ENCODE measurements at places on chromosomes 12 and 14.

GRCh38 chr14:23514644-23514957, 37.0 kb downstream of the ZFHX2 start:
- no peak for DNase-seq

- no peak for DNase-seq
Observed at GRCh38 chr14:101962503-101962874, 1.9 kb upstream of the DYNC1H1 start.

DNA sequence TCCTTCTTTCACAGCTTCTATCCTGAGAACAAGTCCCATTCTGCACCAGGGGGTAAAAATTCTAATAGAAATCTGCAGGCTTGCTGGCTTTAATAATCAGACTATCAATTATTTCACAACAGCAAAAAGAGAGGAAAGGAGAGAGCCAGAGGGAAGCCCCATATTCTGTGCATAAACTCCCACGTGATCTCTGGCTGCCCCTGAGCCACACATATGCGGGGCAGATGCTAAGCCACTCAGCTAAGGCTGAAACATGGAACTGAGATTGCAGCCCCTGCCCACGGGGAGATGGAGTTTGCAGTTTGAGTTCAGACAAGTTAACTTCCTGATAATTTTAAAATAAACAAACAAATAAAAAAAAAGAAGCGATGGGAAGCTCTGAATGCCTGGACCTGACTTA, 254.4 kb upstream of the CCDC196 start:
- no peak for DNase-seq

- DNase-seq: no peak
Observed at GRCh38 chr14:61553730-61554641, 141.3 kb upstream of the HIF1A start.

- no peak for DNase-seq
Observed at GRCh38 chr12:93896427-93896826, 219.3 kb downstream of the CRADD start.
